ENCODE measurements at places on chromosomes 5 and 9.

- no peak for DNase-seq
These were observed 1949.6 kb upstream of the WWC1 start for GRCh38 chr5:166341740-166342337.

DNA sequence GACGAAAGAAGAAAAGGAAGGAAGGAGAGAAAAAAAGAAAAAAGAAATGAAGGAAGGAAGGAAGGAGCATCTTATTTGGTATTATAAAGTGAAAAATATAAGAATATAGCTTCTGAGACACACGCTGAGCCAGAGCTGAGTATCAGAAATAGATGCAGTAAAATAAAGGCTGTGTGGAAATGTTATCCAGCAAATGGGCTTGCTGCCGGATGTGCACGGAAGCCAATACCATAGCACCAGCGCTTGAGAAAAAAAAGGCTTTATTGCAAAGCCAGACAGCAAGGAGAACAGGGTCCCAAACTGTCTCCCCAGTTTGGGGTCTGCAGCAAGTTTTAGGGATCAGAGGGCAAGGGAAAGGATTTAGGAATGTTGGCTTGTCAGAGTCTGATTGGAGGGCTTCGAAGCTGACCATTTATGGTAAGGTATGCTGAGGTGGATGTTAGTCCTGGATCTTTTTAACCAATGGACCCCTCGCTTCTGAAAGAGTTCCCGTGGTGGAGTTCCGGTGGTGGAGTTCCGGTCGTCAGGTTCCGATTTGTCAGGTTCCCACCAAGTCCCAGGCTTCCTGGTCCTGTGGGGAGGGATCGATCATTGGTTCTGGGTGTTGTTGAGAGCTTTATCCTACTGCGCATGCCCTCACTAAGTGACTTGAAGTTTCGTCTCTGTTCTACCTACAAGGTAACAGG is 70.4 kb downstream of the SFXN1 start:
- DNase-seq = no peak

DNA sequence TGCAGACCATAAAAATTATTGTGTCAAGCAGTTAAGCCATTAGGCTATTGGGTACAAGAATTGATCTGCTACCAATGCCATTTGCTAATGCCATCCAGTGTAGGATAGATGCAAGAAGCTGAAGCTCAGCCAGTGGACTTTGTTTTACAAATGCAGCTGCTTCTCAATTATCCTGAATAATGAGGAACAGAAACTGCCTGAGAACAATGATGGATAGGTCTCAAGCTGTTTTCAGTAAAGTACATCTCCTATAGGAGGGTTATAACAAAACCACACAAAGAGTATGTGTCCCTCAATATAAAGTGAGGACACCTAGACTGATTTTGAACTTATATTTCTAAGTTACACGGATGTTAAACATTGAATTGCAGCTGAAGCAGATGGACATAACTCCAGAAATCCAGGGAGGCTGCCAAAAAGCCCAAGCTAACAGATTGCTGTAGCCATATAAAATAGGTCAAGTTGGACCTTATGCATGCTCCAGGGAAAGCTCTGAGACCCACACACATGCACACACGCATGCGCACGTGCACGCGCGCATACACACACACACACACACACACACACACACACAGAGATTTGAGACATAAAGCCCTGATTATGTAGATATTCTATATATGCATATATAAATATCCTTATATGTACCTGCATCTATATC is 482.7 kb upstream of the CD180 start:
- no peak for DNase-seq

DNA sequence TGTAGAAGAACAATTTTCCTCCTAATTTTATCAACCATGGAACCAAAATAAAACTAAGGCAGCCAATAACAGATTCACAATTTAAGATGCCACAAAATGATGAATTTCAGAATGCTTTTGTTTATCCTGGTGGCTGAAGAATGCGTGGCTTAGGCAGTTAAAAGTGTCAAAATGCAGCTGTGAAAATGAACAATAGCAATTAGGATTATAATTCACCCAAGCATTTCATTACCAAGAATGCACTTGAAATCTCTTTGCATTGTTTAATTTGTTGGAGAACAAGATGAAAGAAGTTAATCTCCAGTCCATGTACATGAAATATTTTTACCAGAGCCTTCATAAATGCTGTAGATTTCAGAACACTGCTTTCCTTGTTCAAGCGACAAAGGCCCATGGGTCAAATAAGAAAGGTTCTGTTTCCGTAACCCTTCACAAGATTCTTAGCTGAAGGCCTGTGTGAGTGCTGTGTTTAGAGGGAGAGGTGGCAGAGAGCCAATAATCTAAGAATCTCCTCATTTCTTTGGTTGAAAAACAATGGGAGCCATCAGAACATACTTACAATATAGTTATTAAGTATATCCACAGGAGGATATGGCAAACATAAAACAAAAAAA is 39.3 kb downstream of the CLINT1 start:
- DNase-seq = peak; percentile 77

DNA sequence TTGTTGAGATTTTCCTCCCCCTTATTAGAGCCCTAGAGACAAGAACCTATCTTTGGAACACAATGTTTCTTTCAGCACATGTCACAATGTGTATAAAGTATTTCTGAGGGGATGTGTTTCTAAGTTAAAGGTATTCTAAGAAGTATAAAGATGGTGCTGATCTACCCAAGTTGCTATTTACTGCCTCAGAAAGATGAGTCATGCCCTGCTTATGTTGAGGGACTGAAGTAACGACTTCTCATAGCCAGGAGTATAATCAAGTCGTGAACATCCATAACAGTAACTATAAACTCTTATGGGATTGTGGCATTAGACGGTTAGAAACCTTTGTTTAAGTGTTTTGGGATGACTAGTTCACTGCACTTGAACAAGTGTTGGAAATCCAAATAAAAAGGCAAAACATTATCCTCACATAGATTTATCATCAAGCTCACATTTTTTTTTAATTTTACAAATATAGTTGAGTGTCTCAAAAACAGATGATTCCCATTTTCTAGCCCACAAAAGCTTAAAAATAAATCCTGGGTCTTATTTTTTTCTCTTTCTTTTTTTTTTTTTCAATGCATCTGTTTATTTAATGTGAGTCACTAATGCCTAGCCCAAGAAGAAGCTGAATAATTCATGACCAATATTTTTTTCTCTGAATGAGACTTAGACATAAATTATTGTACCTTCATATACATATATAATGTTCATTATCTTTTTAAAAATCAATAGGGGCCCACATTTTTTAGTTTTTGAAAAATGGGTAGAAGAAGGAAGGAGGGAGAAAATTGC is 12.2 kb upstream of the TMEM252 start:
- DNase-seq = no peak

DNA sequence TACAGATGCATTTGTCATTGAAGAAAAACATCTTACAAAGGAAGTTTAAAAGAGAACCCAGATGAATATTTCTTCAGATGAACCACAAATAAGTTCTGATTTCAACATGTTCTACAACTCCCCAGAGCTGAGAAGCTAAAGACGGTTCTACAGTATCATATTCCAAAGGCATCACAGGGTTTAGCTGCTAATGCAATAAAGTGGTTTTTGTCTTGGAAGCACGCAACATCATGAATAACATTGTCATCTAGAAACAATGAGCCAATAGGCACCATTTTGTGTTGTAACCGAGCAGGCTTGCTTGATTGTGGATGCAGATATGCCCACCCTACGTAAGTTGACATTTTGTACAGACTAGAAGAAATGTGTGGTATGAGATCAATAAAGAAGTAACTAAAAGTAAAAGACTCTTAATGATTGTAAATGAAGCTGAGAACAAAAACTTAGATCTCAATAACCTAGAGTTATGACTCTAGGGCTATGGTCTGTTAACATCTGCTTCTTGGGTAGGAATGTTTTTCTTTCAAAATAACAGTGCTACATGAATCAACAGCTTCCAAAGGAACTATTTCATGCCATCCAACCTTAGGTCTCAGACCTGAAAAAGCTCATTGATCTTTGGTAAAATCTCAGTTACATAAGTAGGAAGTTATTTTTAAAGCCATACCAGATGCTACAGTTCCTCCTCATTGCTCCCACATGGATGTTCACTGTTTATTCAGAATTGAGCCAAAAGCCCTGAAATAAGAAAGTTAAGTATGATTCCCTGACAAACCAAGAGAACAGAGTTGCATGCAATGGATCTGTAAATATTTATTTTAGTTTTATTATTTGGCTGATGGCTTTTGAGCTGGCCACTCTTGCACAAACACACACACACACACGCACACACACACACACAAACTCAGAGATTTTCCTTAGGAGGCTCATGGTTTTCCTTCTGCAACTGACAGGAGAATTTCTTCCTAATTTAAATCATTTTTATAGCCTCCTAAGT is 118.7 kb upstream of the SLCO6A1 start:
- DNase-seq = no peak

- no peak for DNase-seq
These were observed 92.3 kb downstream of the ANKRD33B start for GRCh38 chr5:10655972-10656830.

DNA sequence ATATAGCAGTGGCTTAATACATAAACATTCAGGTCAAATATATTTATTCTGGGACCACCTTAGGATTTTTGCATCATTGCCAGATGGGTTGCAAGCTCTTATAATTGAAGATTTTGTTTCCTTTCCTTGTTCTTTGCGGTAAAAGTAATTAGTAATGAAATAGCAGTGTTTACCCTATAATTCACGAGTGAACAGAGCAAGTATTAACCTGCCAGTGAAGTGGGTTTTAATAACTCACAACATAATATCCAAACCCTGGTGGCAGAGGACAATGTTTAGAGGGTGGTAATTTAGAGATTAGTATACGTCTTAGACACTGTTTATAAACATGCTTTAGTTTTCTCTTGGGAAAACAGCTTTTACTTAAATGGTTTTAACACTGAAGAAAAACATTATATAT is 11.8 kb downstream of the ARL14EPL start:
- no peak for DNase-seq

DNA sequence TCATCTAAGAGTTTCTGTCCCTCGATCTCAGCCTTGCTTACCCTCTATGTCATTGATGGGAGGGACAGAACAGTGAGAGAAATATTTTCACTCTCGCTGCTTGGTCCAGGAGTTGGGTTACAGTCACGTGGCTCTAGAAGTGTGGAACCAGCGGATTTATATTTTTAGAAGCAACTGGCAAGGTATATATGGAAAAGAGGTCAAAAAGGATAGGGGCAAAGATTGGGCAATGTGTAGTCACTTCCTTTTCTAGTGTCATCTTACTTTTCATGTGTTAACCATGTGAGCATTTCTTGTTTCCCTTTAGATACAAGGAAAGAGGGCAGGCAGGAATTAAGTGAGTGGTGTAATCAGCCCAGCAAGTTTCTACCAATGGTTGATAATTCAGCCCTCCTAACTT is 111.5 kb upstream of the ZNF366 start:
- no peak for DNase-seq

DNA sequence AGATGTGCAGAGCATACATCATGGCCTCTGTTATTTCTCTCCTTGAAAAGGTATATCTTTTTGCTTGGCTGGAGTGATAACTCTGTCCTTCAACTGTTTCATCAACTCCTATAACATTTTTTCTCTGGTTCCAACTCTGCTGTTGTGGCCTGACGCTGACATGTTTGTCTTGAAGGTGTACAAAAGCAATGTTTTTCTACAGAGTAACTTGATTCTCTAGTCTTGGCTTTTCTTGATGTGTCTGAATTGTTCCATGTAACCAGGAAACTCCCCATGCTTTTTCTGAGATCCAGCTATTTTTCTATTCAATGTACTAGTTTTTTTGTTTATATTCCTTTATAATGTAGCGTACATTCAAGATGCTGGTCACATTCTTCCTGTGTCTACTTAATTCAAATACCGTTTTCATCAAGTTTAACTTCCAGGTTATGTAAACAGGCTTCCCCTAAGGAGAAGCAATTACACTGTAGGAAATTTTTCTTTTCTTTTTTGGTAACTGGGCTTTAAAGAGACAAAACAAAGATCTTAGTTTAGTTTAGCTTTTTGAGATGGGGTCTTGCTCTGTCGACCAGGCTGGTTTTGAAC is 6.7 kb upstream of the CPLANE1 start:
- DNase-seq = no peak

- peak; percentile 73 for DNase-seq
These were observed 36.2 kb downstream of the NEK6 start for GRCh38 chr9:124293718-124294506.

- no peak for DNase-seq
These were observed 96.3 kb downstream of the CACNA1B start for GRCh38 chr9:137973829-137974416.

DNA sequence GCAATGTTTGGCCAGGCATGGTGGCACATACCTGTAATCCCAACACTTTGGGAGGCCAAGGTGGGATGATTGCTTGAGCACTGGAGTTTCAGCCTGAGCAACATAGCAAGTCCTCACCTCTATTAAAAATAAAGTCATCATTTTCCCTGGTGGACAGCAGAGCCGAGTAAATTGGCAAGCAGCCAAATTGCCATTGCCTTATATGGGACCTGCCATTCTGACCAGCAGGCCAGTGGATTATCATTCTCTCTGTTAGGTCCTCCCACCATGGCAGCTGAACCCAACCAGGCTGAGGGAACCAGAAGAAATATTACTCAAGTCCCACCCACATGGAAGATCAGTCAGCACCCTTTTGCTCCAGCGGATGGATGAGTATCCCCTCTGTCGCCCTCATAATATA is 1829.9 kb downstream of the EFNA5 start:
- DNase-seq = no peak

- DNase-seq = peak; percentile 69
These were observed 1.6 kb upstream of the HAPLN1 start for GRCh38 chr5:83721953-83722901.

GRCh38 chr5:146620031-146620668 is 104.2 kb upstream of the GPR151 start:
- DNase-seq = no peak

GRCh38 chr5:124741711-124742496 is 4.5 kb downstream of the ZNF608 start:
- DNase-seq = peak; percentile 73

GRCh38 chr5:157603333-157604190 is 28.0 kb upstream of the ADAM19 start:
- peak; percentile 59 for DNase-seq

DNA sequence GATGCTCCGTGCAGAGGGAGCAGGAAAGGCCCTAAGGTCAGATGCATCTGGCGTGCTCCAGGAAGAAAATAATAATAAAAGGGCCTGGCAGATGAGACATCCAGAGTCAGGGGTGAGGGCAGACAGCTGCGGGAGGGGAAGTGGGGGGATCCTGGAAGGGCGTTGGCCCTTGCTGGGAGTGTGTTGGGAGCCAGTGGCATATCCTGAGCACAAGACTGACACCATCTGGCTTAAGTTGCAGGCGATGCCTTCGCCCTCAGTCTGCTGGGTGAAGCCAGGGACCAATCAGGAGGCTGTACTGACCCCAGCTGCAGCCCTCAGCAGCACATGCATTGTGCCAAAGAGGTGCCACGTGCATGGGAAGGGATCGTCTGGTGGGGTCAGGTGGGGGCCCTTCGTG is 3.8 kb downstream of the OR2V2 start:
- no peak for DNase-seq

DNA sequence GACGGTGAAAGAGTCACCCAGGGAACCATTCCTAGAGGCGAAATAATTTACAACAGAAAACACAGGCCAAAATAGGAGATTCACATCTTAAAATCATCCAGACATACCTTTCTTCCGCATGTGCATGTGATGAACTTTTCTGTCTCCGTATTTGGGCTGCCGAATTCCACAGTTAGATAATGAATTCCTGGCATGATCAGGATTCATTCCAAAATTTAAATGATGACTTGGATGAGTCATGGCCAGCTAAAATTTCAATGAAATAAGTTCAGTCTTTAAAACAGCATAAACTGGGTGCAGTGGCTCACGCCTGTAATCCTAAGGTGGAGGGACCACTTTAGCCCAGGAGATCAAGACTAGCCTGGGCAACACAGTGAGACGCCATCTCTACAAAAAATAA is 82.7 kb downstream of the DROSHA start:
- DNase-seq = no peak

GRCh38 chr5:54281960-54282692 is 28.2 kb downstream of the ARL15 start:
- DNase-seq = no peak

Data from dermis blood vessel endothelial cell (primary cell).